ENCODE measurements at places on chromosomes 3 and 15.

GRCh38 chr3:57015350-57015729 is 45.1 kb upstream of the SPATA12 start:
- no peak for DNase-seq

- peak; percentile 56 for DNase-seq
Observed at GRCh38 chr3:162489853-162490252, 993.2 kb downstream of the OTOL1 start.

DNA sequence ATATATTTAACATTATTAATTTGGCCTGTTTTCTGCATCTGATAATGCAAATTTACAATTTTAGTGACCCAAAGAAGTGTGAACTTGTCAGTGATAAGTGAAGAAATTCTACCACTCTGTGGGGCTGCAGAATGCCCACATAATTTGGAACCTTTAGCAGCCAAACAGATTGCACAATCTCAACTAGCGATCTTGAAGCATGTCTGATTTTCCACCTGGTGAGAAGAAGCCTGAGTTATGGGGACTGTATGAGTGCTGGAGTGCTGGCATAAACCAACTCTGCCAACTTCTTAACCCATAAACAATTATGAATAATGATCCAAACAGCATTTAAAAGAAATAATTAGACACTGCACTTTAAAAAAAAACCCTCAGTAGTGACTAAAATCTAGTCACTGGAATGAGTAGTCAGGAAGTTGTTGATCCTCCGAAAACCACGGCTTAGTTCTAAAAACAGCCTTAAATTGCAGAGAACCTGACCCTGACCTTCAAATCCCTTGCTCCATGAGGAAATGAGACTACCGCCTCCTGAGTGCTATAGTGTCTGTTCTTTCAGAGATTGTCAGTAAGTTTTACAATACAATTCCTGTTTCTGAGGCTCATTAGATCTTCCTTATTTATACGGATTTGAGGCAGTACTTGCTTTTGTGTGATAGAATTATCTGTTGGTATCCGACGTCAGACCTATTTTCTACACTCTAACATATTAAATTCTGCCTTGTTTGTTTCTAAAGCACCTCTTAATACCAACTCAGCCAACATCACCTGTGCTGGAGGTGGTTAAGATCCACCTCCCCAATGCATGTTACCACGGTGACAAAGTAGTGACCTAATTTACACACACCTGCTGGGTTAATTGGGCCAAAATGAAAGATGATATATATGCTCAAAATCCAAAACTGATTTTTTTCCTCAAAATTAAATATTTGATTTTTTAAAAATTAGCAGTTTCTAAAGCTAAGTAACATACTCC is 267.7 kb downstream of the ZBTB20 start:
- peak; percentile 33 for DNase-seq

- DNase-seq, result peak; percentile 84
Observed at GRCh38 chr3:30347679-30348216, 258.7 kb upstream of the TGFBR2 start.

DNA sequence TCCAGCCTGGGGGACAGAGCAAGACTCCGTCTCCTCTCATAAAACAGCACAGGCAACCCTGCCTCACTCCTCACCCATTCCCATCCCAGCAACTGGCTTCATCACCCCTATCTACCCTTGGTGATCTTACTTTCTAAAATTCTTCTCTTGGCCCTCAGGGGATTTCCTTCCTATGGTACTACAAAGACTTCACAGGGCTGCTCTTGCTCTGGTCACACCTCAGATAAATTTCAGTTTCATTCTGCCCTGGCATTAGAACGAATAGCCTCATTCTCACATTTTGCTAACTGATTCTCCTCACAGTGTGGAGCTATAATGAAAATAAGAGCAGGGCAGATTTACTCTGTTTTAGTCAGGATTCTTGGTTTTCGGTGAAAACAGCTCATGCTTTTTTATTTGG is 22.1 kb upstream of the CRBN start:
- no peak for DNase-seq

DNA sequence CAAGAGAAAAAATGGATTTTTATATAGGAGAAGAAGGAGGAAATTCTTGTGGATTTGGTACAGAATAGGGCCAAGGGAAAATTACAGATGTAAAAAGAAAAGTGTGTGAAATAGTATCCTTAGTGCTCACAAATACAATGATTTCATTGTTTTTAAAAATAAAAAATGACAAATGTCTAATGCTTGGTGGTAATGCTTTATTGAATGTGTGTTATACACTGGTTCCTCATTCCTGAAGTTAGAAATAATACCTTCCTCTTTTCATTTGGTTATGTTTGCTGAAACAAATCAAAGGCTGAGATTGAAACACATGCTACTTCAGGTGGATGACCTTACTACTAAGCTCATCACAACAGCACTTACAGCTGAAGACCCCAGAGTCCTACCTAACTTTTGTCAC is 37.7 kb upstream of the CCR2 start:
- DNase-seq, result no peak

- DNase-seq, result no peak
Observed at GRCh38 chr3:177110895-177111294, 86.4 kb downstream of the TBL1XR1 start.

GRCh38 chr3:188673646-188674186 is 498.1 kb upstream of the TPRG1 start:
- DNase-seq, result peak; percentile 96

- DNase-seq, result no peak
Observed at GRCh38 chr3:152039887-152040286, 166.4 kb downstream of the SUCNR1 start.

DNA sequence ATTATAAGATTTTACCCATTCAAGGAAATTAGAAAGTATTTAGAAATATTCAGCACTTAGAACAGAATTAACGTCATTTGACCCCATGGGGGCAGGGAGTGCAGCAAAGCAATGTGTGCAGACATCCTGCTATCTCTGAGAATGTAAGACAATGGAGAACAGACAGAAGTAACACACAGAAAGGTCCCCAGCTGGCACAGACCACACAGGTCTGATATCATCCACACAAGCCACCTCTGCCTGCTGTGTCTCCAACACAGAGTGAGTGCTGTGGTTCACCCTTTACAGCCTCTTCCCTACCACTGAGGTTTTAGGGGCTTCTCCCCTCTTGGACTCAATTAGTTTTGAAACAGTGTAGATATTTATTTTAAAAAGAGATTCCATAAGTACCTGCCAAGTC is 16.1 kb downstream of the TXNRD3 start:
- no peak for DNase-seq

DNA sequence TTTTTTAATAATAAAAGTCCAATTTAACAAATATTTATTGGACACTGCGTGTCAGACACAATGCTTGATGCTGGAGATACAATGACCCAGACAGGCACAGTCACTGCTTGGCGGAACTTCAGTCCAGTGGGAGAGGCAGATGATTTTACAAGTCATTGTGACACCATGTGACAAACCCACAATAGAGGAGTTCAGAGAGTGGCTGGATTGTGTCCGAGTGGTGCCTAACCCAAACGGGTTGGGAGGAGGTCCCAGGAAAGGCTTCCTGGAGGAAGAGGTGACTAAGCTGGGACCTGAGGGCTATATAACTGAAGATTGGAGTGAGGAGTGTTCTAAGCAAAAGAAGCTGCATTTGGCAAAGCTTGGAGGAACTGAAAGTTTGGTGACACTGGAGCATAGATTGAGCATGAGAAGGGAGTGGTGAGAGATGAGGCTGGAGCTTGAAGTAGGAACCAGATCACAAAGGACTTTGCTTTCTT is 41.4 kb downstream of the CRTC3 start:
- no peak for DNase-seq

- peak; percentile 83 for DNase-seq
Observed at GRCh38 chr15:64521726-64522164, 61.4 kb downstream of the ZNF609 start.

DNA sequence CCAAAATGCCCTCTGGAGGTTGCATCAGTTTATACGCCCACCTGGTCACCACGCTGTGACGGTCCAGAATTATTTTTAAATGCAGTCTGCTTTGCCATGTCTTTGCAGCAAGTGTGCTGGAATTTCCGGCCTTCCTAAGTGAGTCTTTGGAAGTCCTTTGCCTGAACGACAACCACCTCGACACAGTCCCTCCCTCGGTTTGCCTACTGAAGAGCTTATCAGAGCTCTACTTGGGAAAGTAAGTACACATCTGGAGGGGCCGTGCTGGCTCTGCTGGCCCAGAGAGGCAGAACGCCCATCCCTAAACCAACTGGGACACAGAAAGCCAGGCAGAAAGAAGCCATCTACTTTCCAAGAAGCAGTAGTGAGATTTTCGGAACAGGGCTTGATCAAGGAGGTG is 101.8 kb downstream of the LRRK1 start:
- DNase-seq, result no peak

DNA sequence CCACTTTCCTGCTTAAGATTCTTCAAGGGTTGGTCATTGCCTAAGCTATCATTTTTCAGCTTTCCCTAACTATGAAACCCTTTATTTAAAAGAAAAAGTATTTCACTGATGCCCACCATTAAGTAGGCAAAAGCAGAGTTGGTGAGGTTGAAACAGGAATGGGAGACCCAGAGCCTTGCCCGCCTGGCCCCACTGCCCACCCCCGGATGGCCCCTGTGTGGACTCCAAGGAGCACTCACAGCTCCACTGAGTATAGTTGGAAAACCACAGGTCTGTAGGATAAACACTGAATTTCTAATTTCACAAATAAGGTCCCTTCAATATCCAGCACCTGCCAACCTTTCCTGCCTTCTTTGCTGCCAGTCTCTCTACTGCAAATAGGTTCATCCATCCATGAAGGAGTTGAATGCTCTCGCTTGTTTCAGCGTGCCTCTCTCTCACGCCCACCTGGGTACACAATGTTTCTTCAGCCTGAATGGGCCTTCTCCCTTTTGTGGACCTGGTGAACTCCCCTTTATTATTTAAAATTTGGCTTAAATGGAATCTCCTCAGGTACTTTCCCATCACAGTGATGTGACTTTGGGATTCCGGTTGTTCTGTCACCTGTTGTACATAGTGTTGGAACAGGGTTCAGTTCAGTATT is 8.7 kb upstream of the ACAP2 start:
- DNase-seq, result no peak

DNA sequence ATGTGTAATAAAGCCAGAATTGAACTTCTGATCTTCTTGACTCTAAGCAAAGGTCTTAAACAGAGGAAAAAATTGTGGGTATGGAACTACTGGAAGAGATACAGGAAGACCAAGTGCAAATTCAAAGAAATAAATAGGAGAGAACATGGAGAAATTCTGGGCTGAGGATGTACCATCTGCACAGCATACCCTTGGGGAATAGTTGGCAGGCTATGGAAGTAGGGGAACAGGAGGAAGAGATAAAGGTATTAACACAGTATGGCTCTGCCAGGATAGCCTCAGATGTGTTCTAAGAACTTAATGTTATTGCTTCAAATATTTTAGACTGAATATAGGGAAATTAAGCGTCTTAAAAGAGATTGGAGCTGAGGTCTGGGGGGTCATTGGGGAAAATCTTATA is 485.4 kb downstream of the CNTN3 start:
- DNase-seq, result no peak

GRCh38 chr3:184604039-184604601 is 42.5 kb downstream of the EPHB3 start:
- DNase-seq, result no peak
